ENCODE measurements at places on chromosomes 3 and 15.

DNA sequence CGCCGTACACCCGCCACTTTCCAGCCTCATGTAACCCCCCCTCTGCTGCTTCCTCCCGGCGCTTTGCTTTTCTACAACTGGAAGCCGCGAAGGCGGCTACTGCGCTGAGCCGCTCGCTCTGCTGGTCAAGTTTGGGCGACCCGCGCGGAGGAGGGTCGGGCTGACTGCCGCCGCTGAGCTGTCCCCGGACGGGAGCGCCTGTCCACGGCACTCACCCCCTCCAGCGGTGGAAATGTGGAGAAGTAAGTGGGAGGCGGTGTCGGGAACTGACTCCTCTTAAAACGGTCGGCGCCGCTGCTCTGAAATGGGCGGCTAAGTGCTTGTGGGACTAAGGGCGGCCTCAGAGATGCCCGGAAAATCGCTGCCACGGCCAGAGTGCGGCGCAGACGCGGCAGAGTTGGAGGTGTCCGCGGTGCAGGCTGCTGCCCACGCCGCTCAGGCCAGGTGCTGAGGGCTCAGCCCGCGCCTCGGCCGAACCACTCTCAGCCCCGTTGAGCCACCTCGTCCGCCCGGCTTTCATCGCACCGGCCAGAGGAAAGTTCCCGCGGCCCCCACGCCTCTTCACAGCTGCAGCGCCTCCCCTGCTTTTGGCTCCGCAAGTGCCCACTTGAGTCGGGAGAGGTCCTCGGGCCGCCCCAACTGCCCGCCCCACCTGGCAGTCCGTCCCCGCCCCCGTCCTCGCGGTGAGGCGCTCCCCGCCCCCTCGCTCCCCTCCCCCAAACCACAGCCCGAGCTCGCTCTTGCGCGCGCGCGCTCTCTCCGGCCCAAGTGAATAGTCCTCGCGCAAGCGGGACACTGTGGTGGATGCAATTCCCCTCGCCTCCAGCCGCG is at the start of gene EPHA6:
Gene EPHA6, plus strand, starts transcription at position 775 of the 831 bp plus-strand sequence.
- peak; percentile 46 for DNase-seq

- no peak for DNase-seq
Measured at GRCh38 chr3:89713196-89713595, 605.8 kb downstream of the EPHA3 start.

DNA sequence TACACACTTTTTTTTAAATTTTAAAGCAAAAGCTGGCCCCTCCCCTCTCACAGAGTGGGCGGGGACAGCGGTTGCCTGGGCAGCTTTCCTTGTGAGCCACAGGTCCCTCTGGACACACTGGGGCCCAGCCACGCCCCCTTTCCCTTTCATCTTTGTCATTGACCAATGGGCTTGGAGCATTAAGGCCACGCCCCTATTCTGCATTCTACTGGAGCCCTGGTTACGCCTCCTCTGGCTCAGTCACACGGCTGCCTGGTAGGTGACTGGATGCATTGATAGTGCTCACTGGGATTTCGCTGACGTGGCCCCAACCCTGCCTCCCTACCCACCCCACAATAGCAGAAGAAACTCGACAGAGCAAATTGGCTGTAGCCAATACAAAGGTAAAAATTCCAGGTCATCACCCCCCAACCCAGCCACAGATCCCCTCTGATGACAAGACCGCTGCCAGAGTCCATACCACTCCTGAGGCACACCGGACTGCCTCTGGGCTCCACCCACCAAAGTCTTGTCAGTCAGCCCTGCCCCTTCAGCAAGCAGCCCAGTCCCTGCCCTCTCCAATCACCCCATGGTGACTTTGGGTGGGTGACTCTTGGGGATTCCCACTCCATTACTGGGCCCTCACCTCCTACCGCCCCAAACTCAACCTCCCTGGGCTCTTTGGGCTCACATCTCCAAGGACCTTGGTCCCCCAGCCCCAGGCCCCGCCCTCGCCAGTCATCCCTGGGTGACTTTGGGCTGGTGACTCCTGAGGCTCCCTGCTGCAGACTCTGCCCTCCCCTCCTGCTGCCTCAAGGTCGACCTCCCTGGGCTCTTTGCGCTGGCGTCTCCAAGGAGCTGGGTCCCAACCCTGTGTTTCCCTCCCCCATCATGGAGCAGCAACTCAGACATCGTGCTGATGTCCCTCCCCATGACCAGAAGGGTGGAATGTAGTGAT is 112.2 kb upstream of the FAN1 start:
- no peak for DNase-seq

DNA sequence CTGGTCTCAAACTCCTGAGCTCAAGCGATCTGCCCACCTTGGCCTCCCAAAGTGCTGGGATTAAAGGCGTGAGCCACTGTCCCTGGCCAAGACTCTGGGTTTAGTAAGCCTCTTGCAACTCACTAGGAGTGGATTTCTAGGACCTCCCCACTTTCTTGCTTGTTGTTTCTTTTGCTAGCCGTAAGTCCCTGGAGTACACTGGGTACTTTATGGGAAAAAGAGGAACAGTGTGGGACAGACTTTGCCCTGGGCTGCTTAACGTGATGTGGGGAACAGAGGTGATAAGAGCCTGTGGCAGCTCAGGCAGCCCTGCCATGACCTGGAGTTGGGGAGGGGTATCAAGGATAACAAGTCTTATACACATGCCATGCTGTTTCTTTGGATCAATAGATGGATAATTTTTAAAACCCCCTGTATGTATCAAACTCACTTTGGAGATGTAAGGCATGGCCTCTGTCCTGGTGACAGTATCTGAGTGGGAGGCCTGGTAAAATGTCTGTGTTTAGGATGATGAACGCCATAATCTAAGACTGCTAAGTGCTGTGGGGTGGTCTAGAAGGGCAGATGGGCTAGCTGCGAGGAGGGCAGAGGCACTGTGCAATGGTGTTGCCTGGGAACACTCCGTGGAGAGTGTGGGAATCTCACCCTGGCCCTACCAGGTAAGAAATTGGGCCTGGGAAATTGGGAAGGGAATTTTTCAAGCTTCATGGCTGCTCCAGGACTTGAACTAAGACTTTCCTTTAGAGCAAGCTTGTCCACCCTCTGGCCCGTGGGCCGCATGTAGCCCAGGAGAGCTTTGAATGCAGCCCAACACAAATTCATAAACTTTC is 54.8 kb downstream of the SMAD3 start:
- no peak for DNase-seq

DNA sequence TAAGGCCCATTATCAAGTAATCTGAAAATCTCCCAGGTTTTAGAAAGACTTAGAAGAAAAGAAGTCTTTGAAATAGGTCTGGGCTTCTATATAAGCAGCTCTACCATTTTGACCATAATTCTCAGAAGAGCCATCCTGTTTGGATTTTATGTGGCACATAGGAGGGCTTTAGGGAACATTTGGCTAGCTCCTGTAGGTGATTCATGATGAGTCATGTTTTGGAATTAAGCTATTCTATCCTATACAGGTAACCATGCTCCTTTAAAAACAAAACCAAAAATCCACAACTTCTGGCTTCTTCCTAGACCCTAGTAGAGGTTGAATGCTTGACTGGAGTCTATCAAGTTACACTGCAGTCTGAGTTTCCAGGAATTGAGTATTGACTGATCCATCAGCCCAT is 8.9 kb downstream of the SST start:
- DNase-seq = no peak

GRCh38 chr3:141147657-141148056 is 84.0 kb upstream of the PXYLP1 start:
- DNase-seq = no peak

DNA sequence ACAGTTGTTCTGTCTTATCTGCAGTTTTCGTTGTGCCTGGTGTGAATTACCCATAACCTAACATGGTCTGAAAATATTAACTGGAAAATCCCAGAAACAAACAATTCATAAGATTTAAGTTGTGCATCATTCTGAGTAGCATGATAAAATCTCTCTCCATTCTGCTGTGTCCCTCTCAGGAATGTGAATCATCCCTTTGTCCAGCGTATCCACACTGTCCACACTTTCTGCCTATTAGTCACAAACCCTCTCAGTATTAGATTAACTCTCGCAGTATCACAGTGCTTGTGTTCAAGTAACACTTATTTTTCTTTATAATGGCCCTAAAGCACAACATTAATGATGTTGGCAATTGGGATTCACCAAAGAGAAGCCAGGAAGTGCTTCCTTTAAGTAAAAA is 203.2 kb downstream of the CGGBP1 start:
- peak; percentile 58 for DNase-seq

- no peak for DNase-seq
Measured at GRCh38 chr3:70096376-70097066, 97.0 kb downstream of the SAMMSON start.

DNA sequence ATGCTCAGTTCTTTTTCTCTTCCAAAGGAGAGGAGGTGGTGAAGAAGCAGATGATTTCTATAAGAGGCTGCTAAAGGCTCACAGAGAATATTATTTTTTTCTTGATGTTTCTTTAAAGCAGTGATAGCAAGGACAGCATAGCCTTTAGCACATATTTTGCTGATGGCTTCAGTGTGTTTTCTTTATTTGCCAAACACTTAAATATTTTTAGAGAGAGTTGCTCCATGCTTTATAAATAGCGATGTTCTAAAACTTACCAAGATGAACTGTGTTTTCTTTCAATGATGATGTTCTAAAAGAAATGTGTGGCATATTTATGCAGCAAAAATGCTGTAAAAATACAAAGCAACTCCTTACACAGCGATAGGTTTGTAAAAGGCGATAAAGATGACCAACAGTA is 11.8 kb upstream of the KCNAB1 start:
- DNase-seq = no peak

DNA sequence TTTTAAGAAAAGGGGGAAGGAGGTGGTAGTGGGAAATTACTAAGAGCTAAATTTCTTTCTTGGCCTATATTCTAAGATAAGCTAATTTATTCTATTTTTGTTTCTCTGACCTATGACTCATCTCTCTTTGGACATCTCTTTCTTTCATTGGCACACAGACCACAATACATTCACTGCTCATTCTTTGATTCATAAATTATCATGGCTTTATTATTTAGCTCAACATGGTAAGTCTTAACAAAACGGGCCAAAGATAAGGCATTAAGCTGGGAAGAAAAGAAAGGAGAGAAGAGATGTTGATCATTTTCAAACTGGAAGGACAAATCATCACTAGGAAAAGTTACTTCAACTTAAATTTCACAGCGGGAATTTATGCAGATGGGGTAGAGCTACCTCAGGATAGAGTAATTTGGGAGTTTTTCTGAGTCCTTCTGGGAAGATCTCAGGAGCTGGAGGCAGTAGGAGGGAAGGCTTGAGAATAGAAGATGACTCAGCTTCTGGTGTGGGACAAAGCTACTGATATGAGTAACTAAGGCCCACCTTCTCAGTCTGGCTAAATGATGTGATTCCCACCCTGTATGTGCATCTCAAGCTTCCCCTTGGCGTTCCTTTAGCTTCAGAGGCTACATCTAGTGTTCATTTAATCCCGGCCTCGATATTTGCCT is 7.5 kb upstream of the ALCAM start:
- DNase-seq = peak; percentile 66

GRCh38 chr3:191360620-191361019 is 30.3 kb upstream of the UTS2B start:
- DNase-seq = no peak

DNA sequence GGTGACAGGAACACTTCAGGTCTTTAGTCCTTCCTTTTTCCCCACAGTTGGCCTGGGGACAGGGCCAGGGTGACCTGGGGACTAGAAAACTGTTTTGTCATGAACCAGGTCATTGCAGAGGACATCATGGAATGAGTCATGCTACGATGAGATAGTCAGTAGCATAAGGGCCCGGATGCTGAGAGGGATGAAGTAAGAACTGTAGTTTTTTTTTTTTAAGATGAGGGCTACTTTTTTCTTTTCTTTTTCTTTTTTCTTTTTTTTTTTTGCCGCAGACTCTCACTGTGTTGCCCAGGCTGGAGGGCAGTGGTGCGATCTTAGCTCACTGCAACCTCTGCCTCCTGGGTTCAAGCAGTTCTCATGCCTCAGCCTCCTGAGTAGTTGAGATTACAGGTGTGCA is 8.0 kb downstream of the MAP2K5 start:
- DNase-seq = no peak

DNA sequence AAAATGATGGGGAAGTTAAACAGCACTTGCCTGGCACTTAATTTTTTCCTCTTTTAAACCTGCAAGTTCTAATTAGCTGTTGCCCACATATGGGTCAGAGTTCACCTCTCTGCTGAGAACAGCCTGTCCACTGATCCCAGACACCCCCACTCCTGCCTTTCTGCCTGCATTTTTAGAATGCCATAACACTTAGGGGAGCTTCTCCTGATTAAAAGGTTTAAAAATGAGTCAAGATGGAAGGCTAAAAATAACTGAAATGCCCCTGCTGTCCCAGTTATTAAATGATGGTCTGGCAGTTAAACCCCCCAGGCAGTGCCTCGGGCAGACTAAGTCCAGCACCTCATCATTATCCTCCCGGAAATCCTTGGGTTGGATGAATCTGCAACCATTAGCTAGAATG is 913.6 kb upstream of the ARPP21 start:
- no peak for DNase-seq

GRCh38 chr3:5497497-5497896 is 310.0 kb downstream of the EDEM1 start:
- DNase-seq = no peak

DNA sequence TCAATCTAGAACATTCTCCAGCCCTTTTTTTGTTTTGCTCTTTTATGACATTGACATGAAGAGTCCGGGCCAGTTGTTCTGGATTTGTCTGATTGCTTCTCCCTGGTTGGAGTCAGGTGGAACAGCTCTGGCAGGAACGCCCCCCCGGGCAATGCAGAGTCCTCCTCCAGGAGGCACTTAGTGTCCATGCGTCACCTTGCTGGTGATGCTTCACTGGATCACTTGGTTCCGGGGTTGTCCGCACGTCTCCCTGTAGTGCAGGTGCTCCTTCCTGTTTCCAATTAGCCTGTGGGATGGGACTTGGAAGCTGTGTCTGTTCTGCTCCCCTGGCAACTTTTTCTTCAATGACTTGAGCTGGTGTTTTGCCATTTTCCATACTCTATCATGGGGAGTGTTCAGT is 9.8 kb downstream of the CSK start:
- no peak for DNase-seq

DNA sequence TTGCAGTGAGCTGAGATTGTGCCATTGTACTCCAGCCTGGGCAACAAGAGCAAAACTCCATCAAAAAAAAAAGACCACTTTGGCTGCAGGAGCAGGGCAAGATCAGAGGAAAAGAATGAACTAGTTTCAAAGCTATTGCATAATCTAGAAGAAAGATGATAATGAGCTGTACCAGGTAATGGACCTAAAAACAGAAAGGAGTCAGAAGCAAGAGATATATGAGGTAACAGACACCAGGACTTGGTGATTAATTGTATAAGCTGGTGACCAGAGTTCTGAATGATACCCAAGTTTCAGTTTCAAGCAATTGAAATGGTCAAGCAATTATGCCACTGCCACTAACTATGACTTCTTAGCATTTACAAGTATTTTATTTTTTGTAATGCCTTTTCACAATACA is 2.9 kb downstream of the POLQ start:
- no peak for DNase-seq
